ENCODE measurements at places on chromosomes 1 and 21. TPM values are rescaled to one million over a fixed set of nuclear protein-coding genes. Genes with fewer than 3 reads are reported as not detected.

The TIMM17A gene
- 60.5 TPM for total RNA-seq

The ATP1A4 gene
- total RNA-seq, result not detected

The LCE3E gene
- total RNA-seq, result not detected

The SORT1 gene
- total RNA-seq, result 6.2 TPM

The CNST gene
- 33.7 TPM for total RNA-seq

The FOXJ3 gene
- 56.2 TPM for total RNA-seq

The LCA5L gene
- total RNA-seq, result 0.07 TPM

The WDR77 gene
- total RNA-seq, result 35.4 TPM

The LRRN2 gene
- 0.20 TPM for total RNA-seq

The CGN gene
- total RNA-seq, result 0.17 TPM

The PADI4 gene
- 0.17 TPM for total RNA-seq

The ARHGAP30 gene
- total RNA-seq, result 314 TPM

The TOR1AIP1 gene
- 103 TPM for total RNA-seq

The SAMSN1 gene
- total RNA-seq, result 140 TPM

The HHIPL2 gene
- total RNA-seq, result 0.07 TPM

Measured in T-helper 1 cell treated with Interleukin-12 subunit alpha and Interleukin-12 subunit beta and Interleukin-4 antibody, amounts not matched to agents 30 ng/mL and 1 ng/mL, for 36 hours (primary cell).